ENCODE measurements at places on chromosomes 4 and X.

DNA sequence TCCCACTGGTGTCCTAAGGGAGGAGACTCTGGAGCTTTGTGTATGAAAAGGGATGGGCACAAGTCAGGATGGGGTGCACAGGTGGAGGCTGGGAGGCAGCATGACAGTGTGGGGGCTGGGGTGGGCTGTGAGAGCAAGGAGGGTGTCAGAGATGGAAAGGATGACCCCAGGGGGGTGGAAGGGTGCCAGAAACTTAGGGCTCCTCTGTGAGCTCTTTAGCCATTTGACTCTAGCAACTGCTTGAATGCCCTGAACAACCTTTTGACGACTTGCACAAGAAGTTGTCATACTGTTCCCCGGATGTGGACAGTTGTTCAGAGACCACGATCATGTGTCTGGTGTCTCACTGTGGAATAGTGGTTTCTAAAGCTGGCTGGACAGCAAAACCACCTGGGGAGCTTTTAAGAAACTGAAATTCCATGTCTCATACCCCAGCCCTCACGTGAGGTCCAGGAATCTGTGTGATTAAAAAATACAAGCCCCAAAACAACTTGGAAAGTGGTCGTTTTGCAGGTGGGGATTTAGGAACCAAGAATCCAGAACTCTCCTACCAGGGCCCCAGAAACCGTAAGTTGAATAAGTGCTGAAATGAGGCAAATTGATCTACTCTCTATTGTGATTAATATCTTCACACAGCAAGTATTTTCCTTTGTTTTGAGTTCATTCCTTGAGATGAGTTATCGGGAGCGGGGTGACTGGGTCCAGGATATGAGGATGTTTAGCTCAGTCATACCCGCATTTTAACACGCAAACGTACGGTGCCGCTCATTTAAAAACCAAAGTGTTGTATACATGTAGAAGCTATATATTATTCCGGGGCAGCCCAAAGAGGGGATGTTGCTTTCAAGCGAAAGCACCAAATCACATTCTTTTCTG is 3.4 kb downstream of the RHOH start:
- DNase-seq = no peak

DNA sequence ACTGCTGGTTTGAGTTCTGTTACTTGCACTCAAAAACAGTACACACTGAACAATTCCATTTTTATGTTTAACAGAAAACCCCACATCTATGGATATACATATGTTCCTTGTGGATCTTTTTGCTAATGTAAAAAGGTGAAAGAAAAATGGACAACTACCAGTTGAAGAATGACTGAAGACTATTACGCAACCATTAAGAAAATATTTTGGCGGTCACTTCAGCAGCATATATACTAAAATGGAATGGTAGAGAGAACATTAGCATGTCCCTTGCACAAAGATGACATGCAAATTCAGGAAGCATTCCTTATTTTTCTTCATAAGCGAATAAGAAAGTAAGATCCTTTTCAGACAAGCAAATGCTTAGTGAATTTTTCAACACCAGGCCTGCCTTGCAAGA is 84.6 kb upstream of the FMR1 start:
- DNase-seq = no peak

- no peak for DNase-seq
Measured at GRCh38 chr4:151144329-151145072, 45.1 kb downstream of the RPS3A start.

- no peak for DNase-seq
Measured at GRCh38 chr4:40557736-40558135, 71.9 kb downstream of the RBM47 start.

GRCh38 chr4:8916351-8916885 is 44.8 kb upstream of the HMX1 start:
- no peak for DNase-seq

DNA sequence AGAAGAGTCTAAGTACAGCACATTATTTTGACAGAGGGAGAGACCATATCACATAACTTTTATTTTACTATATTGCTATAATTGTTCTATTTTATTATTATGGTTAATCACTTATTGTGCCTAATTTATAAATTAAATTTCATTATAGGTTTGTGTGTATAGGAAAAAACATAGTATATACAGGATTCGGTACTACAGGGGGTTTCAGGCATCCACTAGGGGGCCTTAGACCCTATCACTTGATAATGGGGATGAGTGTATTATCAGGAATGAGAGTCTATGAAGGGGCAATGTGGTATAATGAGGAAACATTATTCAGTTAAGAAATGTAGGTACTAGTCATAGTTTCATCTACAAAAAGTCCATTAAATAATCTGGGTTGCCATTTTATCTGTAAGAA is 833.1 kb downstream of the C4orf33 start:
- no peak for DNase-seq

- DNase-seq = no peak
Measured at GRCh38 chr4:16032396-16032770, 51.4 kb downstream of the PROM1 start.

DNA sequence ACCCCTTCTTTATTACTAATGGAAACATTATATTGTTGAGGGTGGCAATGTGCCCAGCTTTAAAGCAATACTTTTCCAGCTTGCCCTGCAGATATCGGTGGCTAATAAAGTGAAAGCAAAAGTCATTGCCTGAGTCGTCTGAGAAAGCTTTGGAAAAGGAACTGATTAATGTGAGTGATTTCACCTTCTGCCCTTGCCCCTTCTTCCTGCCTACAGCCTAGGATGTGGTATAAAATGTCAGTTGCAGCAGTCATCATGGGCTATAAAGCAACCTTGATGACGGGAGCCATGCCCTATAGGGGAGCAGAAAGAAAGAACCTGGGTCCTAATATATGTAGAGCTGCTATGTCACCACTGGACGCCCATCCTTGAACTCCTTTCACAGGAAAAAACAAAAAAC is 132.4 kb upstream of the USP9X start:
- DNase-seq = no peak

- DNase-seq = no peak
Measured at GRCh38 chrX:52166840-52167239, 17.8 kb upstream of the MAGED4 start.
